ENCODE measurements at places on chromosomes 12 and 14.

DNA sequence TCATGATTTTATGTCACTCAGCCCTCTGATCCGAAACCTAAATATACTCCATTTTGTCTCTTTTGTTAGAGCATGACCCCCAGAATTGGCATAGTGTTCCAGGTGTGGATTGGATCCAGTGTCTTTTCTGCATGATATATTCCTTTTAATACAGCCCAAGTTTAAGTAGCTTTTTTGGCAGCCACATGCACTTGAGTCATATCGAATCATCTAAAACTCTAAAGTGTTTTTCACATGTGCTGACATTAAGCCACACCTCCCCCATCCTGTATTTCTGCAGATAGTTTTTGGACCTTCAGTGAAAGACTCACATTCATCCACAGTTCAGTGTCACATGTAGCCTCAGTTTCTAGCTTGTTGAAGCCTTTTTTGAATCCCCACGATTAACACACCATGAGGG lies 30.6 kb downstream of the BORCS5 start:
- DNase-seq, result no peak

- DNase-seq, result no peak
Observed at GRCh38 chr12:10027721-10028120, 2.8 kb upstream of the CLEC9A start.

GRCh38 chr12:104721039-104721405 lies 237.1 kb downstream of the SLC41A2 start:
- no peak for DNase-seq

DNA sequence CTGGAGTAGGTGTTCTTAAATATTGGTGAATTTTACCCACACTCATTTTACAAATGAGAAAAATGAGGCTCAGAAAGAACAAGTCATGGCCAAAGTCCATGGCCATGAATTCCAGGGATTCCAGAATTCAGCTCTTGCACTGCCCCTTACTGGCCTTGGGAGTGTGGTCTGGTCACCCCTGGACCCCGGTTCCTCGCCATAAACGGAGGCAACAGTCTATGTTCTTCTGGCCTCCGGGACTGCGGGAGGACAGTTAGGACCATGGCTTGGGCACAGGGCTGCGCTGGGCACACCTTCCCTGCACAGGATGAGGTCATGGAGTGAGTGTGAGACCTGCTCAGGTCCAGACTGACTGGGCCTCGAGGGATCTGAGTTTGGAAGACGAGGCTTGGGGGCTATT lies 6.9 kb downstream of the CCDC197 start:
- no peak for DNase-seq

GRCh38 chr12:112117685-112118084 lies 7.7 kb upstream of the TRAFD1 start:
- DNase-seq, result no peak

DNA sequence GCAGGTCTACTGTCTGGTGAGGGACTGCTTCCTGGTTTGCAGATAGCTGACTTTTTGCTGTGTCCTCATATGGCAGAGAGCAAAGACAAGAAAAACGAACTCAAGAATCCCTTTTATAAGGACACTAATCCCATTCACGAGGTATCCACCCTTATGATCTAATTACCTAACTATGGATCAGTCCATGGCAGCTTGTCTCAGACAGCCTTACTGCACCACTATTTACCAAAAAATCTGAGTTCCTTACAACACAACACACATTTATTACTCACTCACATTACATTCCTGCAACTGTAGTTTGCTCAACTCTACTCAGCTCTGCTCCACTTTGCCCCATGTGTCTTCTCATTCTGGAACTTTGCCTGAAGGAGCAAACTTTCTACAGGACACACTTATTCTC lies 10.1 kb upstream of the SLC6A15 start:
- no peak for DNase-seq

- DNase-seq, result no peak
Observed at GRCh38 chr12:117468016-117468415, 106.6 kb upstream of the NOS1 start.

GRCh38 chr12:44876544-44877410 lies 662 bp upstream of the NELL2 start:
- no peak for DNase-seq

- DNase-seq, result no peak
Observed at GRCh38 chr14:59038746-59039145, 149.7 kb upstream of the DAAM1 start.

- no peak for DNase-seq
Observed at GRCh38 chr12:68813242-68813593, 5.2 kb downstream of the MDM2 start.

- no peak for DNase-seq
Observed at GRCh38 chr14:51873221-51873893, 12.9 kb downstream of the GNG2 start.

- DNase-seq, result no peak
Observed at GRCh38 chr14:52043690-52044089, 25.2 kb downstream of the NID2 start.

GRCh38 chr12:12507121-12507520 lies 55.5 kb downstream of the DUSP16 start:
- DNase-seq, result no peak

DNA sequence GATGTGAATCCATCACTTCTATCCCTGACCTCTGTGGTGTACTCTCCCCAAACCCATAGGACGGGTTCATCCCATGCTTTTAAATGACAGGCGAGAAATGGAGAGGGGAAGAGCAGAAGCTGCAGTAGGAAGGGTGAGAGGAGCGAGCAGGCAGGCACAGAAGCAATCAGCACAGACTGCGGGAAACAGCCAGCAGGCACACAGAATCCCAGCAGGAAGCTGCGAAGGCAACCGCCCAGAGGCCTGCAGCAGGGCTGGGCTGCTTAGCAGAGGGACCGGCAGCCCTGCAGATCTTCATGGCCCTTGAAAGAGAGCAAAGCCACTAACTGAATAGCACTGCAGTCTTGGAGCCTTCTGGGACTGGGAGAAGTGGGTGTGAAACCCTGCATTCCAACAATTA lies 287.0 kb upstream of the FKBP4 start:
- no peak for DNase-seq

DNA sequence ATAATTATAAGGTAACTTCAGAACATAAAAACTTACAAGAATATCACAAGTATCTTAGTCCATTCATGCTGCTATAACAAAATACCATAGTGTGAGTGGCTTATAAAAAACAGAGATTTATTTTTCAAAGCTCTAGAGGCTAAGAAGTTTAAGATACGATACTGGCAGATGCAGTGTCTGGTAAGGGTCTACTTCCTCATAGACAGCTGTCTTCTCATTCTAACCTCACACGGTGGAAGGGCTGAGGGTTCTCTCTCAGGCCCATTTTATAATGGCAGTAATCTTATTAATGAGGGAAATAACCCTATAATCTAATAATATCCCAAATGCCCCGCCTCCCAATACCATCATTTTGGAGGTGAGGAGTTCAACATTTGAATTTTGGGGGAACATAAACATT lies 23.7 kb upstream of the OSBPL8 start:
- no peak for DNase-seq

GRCh38 chr14:70052990-70053389 lies 135.8 kb downstream of the SLC8A3 start:
- DNase-seq, result no peak

- DNase-seq, result no peak
Observed at GRCh38 chr14:77369285-77369684, 7.6 kb downstream of the TMED8 start.

DNA sequence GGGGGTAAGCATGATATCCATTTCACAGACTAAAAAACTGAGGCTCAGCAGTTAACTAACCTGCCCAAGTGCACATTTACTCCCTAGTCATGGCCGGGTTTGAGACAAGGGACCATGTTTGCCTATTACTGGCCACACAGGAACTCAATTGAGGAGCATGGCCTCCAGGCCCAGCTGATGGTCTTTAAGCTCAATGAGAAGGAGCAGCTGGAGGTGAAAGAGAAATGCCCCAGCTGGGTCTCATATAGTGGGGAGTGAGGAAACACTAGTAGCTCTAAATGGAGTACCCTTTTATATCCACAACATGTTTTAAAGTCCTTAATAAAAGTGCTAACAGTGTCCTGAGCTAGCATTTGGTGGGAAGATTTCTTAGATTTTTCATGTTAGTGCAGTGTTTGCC lies 1.6 kb downstream of the TDP1 start:
- DNase-seq, result no peak

DNA sequence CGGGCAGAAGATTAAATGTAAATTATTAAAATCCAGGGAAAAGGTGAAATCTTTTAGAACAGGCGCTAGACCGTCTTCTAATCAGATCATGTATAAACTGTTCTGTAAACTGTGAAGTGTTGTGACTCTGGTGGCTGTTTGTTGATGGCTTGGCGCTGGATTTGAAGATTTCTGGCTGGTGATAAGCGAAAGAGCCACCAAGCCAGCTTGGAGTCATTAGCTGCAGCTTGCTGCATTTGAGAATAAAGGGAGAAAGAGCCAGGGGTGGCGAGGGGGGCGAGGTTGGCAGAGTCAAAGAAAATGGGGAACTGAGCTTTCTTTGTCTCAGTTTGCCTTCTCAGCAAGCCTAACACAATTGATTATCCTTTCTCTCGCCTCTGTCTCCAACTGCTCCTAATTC lies 8.0 kb downstream of the SYNDIG1L start:
- no peak for DNase-seq

DNA sequence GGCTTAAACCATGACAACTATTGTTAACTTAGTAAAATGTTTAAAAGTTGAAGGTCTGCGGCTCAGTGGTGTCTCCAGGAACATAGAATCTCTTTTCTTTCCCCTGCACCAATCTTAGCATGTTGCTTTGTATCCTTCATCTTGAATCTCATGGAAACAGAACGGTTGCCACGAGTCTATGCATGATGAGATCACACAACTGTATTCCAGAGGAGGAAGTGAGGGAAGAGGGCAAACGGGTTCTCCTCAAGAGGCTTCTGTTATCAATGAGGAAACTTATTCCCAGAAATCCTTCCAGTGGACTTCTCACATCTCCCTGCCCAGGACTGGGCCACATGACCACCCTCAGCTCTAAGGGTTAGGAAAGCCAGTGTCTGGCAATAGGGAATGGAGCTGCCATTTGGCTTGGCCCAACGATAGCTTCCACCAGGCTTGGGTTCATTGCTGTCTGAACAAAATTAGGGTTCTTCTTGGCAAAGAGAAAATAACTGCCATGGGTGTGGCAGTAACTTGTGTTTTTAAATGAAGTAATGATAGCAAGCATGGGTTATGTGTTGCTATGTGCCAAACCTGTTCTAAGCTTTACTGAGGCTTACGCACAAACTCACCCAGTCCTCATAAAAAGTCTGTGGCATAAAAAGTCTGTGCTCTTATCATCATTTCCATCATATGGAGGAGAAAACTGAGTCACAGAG lies 17.4 kb downstream of the PLXNC1 start:
- no peak for DNase-seq

GRCh38 chr12:104049903-104050356 lies at the start of gene GLT8D2:
GLT8D2 (minus strand) TSS chr12:104050187; CDS start chr12:104019648, 30,539 bp downstream.
- no peak for DNase-seq

- DNase-seq, result no peak
Observed at GRCh38 chr12:55724940-55725309, 3.9 kb downstream of the CD63 start.

GRCh38 chr12:123948796-123949769 lies 23.5 kb downstream of the CCDC92 start:
- DNase-seq, result no peak

DNA sequence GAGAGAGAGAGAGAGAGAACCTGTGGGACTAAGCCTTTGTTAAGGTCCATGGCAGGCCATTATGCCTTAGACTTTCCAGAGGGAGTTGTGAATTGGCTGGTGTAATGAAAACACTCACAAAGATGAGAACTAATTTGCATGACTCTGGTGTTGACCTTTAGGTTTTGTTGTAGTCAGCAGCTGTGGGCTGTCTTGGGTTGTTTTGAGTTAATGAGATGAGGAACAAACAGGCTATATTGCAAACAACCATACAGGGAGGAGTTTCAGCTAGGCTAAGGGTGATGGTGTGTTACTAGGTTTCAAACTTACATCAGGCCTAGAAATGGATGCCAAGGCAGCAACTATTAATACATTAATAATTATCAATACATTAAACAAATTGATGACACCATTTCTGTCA lies 26.3 kb downstream of the ATXN7L3B start:
- no peak for DNase-seq

- no peak for DNase-seq
Observed at GRCh38 chr14:66421990-66422946, 63.9 kb upstream of the CCDC196 start.
